ENCODE measurements at places on chromosomes 2 and 18.

- DNase-seq = no peak
Measured at GRCh38 chr18:58315041-58315440, 271.0 kb downstream of the NEDD4L start.

- DNase-seq = peak; percentile 65
Measured at GRCh38 chr2:160269803-160270570, 69.9 kb upstream of the ITGB6 start.

DNA sequence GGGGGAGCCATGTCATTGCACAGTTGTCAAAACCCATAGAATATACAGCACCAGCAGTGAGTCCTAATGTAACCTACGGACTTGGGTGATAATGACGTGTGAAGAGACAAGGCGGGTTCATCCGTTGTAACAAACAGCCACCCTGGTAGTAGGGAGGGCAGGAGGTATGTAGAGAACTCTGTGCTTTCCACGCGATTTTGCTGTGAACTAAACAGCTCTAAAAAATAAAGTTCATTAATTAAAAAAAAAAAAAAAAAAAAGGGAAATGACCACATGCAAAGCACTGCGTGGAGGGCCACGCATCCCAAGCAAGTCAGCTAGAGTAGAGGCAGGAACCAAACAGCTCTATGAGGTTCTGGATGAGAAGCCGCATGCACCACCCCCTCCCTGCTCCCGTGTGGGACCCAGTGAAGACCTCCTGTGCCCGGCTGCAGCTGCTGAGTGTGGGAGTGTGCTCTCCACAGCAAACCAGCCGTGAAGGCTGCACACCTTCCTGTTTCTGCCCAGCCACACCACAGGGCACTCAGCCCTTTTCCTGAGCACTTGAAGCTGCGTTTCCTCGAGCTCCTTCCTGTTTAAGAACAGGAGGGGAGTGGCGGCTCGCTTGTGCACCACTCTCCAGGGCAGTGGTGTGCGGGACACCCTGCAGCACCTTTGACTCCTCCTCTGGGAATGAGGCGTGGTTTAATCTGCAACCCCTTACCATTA, 65.6 kb downstream of the ODC1 start:
- peak; percentile 47 for DNase-seq

DNA sequence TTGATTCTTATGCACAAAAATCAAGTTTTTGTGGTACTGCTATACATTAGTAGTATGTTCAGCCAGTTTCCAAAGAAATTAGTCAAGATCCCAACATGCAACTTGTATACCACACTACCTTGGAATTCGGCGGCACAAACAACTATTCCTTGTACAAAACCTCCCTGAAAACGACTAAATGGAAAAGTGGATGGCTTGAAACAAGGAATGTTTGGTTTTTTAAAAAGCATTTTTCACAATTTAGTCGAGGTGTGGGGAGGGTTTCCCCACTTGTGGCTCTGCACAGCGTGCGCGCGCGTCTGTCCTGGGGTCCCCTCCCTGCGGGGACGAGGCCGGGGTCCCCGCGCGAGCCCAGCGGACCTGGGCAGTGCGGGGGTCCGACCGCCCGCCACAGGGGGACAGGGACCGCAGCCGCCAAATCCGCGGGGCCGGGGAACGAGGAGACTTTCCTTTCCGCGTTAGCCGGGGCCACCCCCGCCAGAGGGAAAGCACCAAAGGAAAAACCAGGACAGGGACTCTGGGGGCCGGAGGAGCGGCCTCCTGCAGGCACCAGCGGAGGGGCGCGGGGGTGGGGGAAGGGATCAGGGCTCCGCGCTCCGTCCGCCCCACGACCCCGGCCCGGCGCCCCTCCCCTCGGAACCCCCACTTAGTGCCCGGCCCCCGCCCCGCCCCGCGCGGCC, 534 bp upstream of the SOCS6 start:
- DNase-seq = no peak

DNA sequence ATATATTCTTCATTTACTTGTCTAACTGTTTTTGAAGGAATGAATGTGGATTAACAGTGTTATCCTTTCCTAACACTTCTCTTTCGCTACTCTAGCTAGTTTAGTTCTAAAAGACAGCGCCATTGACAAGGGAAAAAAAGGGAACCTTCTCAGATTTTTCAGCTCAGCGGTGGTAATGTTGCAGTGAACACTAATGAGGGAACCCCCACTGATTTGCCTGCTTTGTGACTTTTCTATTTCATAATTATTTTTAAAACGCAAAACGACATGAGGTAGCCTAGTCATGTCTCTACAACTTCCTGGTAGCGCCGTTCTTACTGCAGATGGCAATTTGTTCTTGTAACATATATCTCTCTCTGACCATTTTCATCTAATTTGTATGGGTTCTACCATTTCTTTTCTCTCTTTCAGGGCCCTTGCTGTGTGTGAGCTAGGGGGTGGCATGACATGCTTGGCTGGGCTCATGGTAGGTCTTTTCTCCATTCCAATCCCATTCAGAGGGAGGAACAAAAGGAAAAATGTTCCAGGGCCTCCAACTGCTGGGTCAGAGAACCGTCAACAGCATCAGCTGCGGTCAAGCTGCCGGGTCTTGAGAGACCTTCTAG, 235.5 kb upstream of the SIX3 start:
- DNase-seq = no peak

DNA sequence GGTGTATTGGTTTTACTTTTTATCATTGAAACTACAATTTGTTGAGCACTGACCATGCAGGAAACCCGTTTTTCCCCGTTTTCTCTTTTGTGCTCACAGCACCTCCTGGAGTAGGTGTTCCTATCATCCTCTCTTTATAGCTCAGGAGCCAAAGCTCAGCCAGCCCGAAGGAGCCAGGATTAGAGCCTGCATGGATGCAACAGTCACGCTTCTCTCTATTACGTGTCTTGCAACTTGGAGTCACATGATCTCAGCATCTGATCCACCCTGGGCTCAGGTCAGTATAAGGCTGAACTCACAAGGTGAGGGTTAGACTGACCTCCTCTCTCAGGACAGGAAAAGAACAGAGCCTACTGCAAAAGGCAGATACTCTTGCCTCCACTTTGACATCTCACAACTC, 150.5 kb downstream of the MBP start:
- DNase-seq = no peak
